ENCODE measurements at places on chromosomes 11 and 22. TPM values are rescaled to one million over a fixed set of nuclear protein-coding genes. Genes with fewer than 3 reads are reported as not detected.

Gene POTEH
- total RNA-seq: not detected

Gene PRR5
- total RNA-seq: 9.2 TPM

GRCh38 chr11:115503083-115503885, 931 bp downstream of the CADM1 start:
- DNase-seq: peak; percentile 58

GRCh38 chr11:63551091-63551888, 11.9 kb downstream of the PLAAT2 start:
- no peak for DNase-seq

Gene RGL4
- total RNA-seq: not detected

Gene ANGPTL5
- not detected for total RNA-seq

DNA sequence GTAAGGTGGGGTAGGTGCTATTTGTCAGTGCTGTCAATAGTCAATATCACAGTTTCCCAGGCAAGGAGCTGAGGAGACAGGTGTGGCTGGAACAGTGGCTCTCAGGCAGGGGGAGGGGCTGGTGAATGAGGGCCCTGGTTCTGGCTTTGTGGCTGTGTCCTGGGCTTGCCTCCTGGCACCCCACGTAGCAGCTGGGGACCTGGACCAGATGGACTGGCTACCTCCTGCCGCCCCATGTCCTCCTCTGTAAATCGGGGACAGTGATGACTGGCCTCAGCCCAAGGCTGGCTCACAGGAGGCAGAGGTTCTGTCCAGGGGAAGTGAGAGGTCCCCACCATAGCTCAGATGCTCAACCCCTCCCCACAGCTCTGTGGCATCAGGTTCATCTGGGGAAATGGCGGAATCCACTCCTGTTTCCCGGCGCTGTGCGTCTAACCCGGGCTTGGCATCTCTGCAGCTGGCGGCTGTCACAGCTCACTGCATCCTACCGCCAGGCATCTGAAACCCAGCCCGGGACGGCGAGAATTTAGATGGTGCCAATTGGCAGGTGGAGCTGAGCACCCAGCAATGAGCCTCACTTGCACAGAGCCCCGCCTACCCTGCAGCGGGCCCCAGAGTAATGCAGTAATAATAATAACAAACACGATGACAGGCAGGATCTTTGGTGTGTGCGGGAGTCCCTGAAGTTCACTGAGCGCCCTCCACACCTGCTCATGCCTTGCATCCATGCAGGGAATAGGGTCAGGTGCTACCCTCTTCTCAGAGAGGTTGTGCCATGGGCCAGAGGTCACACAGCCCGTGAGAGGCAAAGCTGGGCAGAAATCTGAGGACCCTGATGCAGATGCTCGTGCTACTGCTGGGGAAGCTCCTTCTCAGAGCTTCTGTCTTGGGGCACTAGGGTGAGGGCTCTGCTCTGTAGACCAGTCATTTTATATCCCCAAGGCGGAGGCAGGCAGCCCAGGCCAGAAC, 27.8 kb upstream of the SHISAL1 start:
- DNase-seq: no peak
